ENCODE measurements at places on chromosomes 11 and 22. TPM values are rescaled to one million over a fixed set of nuclear protein-coding genes. Genes with fewer than 3 reads are reported as not detected.

Gene NKAPD1
- 17.4 TPM for total RNA-seq

Gene MRGPRF
- 8.1 TPM for total RNA-seq

Gene CASP1
- 4.3 TPM for total RNA-seq

Gene CALCB
- not detected for total RNA-seq

Gene FGF19
- total RNA-seq, result not detected

Gene KCTD14
- total RNA-seq, result 1.5 TPM

Gene RAPSN
- 0.56 TPM for total RNA-seq

Gene MS4A4A
- 6.8 TPM for total RNA-seq

Gene UQCR10
- 87.7 TPM for total RNA-seq

Gene NOX4
- total RNA-seq, result 4.8 TPM

Gene PRG2
- total RNA-seq, result not detected

Gene FOXRED1
- 64.0 TPM for total RNA-seq

Gene KCNQ1OT1
- 5.0 TPM for total RNA-seq

Gene CNTN5
- 17.8 TPM for total RNA-seq

Gene ANKK1
- total RNA-seq, result 1.6 TPM

Gene PISD
- 77.0 TPM for total RNA-seq

Gene SLC17A6
- 9.7 TPM for total RNA-seq

Gene TRIM6
- total RNA-seq, result 0.65 TPM

Gene OR52E8
- total RNA-seq, result not detected

Gene OR6X1
- not detected for total RNA-seq
